ENCODE measurements at places on chromosomes 3 and 15.

GRCh38 chr3:5798809-5799208 lies 611.3 kb downstream of the EDEM1 start:
- no peak for DNase-seq

GRCh38 chr3:177835008-177835407 lies 637.7 kb upstream of the TBL1XR1 start:
- no peak for DNase-seq

GRCh38 chr15:101641129-101641764 lies 10.9 kb downstream of the TM2D3 start:
- peak; percentile 56 for DNase-seq

- no peak for DNase-seq
These were observed 93.7 kb upstream of the RBMS3 start for GRCh38 chr3:29186982-29187725.

DNA sequence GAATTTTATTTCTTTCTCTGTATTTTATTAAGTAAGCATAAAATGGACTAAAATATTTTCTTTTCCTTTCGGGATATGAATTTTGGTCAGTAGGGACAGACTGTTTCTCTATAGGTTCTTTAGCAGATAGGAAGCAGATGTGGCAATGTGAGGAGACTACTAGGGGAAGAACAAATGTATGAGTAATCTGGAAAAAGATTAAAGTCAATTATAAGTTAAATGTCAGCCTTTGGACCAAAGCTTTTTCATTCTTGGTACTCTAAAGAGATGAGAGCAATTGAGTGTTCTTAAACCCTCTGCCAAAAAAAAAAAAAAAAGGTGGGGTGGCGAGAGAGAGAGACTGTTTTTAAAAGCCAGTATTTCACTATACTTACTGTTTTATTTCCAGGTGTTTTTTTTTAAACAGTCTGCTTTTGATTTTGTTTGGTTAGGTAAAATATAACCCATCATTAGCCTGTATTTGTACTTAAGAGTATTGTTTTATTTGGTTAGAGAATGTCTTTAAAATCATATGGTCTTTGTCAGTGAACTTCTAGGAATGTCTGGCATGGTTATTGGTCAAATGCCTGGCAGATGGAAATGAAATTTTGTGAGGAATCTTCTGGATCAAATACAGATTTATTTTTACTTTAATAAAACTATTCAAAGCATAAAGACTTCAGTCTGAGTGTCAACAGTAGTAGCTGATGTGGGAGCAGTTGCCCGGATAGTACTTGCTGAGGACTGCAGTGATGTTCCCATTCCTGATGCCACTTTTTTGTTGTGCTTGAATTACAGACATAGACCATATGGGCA lies 63.8 kb downstream of the LRRC49 start:
- no peak for DNase-seq

DNA sequence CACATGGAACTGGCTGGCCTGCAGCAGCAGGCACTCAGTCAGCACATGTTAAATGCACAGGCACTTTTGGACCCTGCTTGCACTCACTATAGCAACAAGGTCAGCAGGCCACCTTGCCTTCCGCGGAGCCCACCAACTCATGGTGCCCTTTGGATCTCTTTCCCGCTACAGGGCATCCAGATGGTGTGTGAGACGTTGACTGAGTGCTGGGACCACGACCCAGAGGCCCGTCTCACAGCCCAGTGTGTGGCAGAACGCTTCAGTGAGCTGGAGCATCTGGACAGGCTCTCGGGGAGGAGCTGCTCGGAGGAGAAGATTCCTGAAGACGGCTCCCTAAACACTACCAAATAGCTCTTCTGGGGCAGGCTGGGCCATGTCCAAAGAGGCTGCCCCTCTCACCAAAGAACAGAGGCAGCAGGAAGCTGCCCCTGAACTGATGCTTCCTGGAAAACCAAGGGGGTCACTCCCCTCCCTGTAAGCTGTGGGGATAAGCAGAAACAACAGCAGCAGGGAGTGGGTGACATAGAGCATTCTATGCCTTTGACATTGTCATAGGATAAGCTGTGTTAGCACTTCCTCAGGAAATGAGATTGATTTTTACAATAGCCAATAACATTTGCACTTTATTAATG lies 85.0 kb downstream of the TGFBR2 start:
- DNase-seq: no peak

DNA sequence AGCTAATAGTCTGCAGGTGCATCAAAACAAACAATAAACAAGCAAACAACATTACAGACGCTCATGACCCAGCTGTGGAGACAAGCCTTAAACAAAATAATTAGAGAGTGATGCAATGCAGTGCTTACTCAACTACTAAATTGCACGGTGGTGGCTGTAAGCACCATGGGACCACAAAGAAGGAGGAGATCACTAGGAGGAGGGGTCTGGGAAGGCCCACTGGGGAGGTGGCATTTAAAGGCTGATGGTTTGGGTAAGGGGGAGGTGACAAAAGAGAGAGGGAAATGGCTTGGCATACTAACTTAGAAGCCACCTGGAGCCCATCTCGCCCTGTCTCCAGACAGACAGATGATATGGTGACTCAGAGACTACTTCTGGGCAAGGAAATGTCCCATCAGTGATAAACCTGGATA lies 516.7 kb downstream of the FOXP1 start:
- no peak for DNase-seq

- no peak for DNase-seq
These were observed 435.8 kb downstream of the LPP start for GRCh38 chr3:188589771-188590170.

DNA sequence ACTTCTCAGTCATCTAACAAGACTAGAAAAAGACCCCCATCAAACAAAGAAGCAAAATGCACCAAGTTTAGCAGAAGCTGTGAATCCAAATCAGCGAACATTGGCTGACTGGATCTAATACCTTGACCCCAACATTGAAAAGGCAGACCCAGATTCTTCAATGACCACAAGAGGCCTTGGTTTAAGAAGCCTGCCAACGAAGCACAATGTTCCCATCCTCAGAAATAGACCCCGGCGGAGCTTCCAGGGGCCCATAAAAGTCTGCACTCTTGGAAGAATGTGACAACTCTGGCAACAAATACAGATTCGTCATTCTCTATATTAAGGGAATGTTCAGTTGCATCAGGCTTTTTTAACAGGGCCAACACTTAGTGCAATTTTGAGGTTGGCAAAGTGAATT lies 112.8 kb upstream of the BCL6 start:
- no peak for DNase-seq

DNA sequence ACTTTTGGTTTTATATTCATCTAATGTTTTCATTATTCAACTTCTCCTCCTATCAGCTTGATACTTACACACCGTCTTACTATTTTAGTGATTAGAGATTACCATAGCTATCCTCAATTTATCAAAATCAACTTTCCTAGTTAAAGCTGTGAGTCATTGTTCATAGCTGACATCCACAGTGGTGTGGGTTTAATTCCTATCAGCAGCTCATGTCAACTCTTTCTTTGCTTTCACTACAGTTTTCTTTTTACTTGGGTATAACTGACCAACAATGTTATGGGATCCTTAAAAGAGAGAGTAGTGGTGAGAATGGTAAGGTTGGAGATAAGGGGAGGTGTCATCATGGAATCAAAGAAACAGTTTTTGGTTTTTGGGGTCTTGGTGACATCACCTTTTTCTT lies 112.7 kb downstream of the NFKBIZ start:
- no peak for DNase-seq

DNA sequence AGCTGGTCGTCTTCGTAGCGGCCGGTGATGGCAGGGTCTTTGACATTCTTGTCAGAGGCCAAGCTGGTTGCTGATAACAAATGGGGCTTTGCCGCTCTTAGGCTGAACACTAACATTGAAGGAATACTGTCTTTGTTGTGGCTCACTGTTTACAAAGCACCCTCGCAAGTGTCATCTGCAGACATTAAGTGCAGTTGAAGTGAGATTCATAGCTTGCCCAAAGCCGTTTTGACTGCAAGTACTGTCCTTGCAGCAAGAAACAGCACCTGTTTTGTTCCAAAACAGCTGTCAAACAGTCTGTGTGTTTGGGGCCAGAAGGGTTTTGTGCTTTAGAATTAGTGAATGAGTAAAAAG lies 568 bp downstream of the SENP2 start:
- DNase-seq: no peak

DNA sequence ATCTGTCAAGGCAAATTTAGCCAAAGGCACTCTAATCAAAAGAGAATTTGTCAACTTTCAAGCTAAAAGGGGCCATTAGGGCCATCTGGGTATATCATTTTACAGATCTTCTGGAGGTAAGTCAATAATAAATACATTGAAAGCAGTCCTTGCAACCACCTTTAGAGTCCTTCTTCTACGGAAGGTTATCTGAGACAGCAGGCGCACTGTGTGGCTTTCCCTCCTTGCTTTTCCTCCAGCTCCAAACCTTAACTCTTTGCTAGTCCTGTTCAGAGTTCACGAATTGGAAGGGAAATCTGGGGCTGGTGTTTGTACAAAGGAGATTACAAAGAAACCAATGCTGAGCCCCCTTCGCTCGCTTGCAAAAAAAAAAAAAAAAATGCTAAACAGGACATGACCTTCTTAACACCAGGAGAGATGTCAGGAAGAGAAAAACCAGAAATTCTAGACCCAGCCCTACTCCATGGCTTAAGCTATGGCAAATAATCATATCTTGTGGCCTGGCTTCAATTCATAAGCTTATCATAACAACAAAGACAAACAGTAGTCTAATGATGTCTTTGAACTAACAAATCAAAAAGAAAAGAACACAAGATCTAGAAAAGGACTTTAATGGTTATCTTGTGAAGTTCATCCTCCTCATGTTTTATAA lies 215.7 kb downstream of the STT3B start:
- DNase-seq: no peak

GRCh38 chr3:143731776-143732175 lies 116.5 kb downstream of the SLC9A9 start:
- no peak for DNase-seq

GRCh38 chr15:95302206-95302605 lies 1028.3 kb upstream of the NR2F2 start:
- no peak for DNase-seq

GRCh38 chr3:43531835-43532234 lies 90.0 kb downstream of the ANO10 start:
- no peak for DNase-seq

GRCh38 chr3:53161820-53162671 lies 1.0 kb downstream of the PRKCD start:
- DNase-seq: peak; percentile 82

- no peak for DNase-seq
These were observed 102.6 kb upstream of the TSPAN3 start for GRCh38 chr15:77173487-77173886.

All from D341Med (cell line).